HS-27A (cell line): ENCODE measurements at places on chromosomes 16 and 17.

- DNase-seq, result no peak
Observed at GRCh38 chr17:44637066-44637465, 19.2 kb upstream of the MEIOC start.

DNA sequence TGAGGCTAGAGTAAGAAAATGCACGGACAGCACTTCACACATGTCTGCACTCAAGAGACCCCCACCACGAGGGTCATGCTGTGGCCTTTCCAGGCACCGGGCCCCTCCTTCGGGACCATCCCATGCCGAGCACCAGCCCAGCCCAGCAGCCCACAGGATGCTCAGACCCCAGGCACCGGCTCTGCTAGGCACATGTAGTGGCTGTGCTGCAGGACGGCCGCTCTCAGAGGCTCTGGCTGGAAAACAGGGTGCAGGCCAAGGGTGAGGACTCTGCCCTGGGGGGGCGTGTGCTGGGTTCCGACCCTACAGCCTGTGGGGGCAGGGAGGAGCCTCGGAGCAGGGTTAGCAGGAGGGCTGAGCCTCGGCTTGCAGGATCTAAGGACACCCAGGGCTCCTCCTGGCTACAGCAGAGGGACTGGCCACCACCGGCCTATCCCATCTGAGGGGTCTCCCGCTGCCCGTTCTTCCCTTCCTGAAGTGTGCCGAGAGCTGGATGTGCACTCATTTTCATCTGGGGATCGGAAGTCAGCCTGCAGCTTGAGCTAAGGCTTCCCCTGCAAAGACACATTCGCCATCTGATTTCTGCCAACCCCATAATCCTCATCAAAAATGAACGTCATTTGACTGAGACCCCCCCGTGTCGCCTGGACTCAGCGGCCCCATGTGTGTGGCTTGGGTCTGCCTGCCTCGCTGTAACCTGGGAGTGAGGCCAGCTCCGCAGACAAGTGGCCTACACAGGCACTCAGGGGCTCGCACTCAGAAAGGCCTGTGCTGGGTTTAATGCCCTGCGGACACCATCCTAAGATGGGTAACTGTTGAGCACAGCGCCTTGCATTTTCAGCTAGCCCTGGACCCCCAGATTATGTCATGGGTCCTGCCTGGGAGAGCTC is 293.1 kb upstream of the FOXF1 start:
- no peak for DNase-seq

- no peak for DNase-seq
Observed at GRCh38 chr16:54977211-54977610, 46.5 kb downstream of the IRX5 start.

- DNase-seq, result peak; percentile 72
Observed at GRCh38 chr16:80027007-80027965, 426.7 kb upstream of the MAF start.

- DNase-seq, result peak; percentile 75
Observed at GRCh38 chr16:31138621-31139578, 3.4 kb upstream of the PRSS8 start.

- no peak for DNase-seq
Observed at GRCh38 chr17:50816771-50817751, 18.3 kb upstream of the WFIKKN2 start.

- DNase-seq, result no peak
Observed at GRCh38 chr16:23175651-23176050, 6.9 kb upstream of the SCNN1G start.

- no peak for DNase-seq
Observed at GRCh38 chr17:76281573-76282371, 16.6 kb downstream of the UBALD2 start.

DNA sequence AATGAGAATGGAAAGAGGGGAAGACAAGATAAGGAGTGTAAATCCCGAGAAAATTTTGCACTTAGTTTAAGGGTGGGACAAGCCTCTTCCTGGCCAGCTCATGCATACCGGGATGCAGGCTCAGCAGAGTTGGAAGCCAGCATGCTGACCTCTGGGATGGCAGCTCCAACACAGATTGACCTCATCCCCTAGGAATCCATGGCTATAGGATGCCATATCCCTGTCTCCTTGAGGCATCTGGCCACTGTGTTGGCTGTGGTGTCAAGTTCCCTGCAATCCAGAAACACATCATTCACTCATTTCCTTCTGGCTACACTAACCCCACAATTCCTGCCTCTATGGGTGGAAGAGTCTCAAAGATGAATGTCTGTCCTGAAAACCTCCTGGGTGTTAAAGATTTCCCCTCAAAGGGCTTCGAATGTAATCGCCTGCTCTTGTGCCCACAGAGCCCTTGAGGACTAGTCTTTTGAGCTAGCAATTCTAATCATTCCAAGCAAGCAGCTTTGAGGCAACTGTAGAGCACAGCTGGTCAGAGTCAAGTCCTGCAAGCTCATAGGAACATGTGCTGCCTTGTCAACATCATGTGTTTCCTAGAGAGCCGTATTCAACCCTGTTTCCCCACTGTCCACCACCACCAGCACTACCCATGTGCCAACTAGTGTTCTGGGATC is 141.4 kb downstream of the PMP22 start:
- peak; percentile 78 for DNase-seq

GRCh38 chr17:3282901-3283300 is 15.3 kb downstream of the OR3A1 start:
- no peak for DNase-seq

- DNase-seq, result no peak
Observed at GRCh38 chr16:58258326-58258725, 36.5 kb downstream of the PRSS54 start.

DNA sequence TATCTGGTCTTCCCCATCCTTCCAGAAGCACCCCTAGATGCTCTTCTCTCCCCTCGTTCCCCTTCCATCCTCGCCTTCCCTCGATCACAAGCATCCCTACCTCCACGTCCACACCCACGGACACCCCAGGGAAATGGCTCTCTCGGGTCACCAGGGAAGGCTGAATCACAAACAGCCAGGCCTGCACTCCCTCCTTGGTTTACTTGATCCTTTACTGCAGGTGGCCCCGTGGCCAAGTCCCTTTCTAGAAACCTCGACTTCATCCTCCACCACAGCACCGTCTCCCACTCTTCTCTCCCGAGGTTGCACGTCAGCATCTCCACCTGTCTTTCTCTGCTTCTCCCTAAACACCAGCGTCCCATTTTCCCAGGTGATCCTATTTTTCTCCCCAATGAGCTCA is 6.5 kb upstream of the RBFOX3 start:
- no peak for DNase-seq

DNA sequence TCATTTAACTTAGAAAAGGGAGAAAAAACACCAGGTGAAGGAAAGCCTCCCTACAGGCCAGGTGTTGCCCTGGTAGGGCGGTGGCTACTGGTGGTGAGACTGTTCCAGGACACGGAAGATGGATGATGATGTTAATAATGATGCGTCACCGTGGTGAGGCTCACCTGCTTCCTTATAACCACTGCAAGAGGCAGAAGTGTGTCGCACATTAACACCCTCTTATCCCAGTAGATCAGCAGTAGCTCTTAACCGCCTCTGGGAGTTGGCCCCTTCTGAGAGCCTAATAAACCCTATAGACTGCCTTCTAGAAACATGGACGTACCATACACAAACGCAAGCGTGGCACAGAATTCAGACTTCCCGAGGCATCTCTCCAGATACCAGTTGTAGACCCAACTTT is 7.8 kb downstream of the BFAR start:
- no peak for DNase-seq

DNA sequence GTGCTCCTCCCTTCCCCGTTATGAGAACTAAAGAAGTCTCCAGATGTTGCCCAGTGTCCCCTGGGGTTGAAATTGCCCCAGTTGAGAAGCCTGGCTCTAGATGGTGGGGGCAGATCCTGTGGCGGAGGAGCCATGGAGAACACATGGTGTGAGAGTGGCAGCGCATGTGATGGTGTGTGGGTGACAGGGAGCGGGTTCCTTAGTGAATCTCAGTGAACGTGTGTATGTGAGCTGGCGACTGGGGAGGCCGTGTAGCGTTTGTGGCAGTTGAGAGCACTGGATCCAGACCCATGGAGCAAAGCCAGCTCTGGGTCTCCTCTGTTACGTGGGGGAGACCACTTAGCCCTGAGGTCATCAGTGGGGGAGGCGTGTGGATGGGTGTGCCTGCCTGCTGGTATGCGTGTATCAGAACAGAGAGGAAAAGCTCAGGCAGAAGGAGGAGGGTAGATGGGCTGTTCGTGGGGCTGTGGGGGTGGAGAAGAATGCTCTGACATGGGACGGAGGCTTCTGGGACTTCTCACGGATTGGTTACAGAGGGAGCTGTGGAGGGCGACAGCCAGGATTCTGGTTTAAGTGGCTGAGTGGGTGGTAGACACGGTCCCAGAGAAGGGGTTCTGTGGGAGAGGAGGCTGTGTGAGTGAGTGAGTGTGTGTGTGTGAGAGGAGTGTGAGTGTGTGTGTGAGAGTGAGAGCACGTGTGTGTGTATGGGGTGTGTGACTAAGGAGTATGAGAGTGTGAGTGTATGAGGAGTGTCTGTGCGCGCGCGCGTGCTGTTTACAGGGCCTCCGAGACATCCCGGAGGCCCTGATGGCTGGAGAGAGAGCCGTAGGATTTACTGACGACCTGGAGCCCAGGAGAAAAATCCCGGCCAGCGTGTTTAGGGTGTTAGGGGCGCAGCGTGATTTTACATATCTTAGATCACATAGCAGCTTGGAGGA is 193.8 kb downstream of the SNX29 start:
- no peak for DNase-seq

DNA sequence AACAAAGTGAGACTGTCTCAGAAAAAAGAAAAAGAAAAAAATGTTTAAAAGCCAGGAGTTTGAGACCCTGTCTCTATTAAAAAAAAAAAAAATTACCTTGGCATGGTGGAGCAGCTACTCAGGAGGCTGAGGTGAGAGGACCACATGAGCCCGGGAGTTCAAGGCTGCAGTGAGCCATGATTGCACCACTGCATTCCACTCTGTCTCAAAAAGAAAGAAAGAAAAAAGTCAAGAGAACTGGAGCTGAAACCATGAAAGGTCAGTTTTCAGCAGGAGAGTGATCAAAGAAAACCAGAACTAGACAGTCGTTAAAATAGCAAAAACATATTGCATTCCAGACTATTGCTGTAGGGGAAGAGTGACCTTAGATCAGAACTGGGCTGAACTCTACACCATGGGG is 8.8 kb downstream of the QPRT start:
- DNase-seq, result no peak

- DNase-seq, result no peak
Observed at GRCh38 chr17:2058586-2059546, 4.0 kb downstream of the HIC1 start.

GRCh38 chr17:75240394-75241142 is 20.8 kb downstream of the GGA3 start:
- DNase-seq, result no peak

- DNase-seq, result no peak
Observed at GRCh38 chr17:81465910-81466309, 46.7 kb downstream of the ACTG1 start.

GRCh38 chr16:27483088-27483437 is 66.7 kb downstream of the GTF3C1 start:
- no peak for DNase-seq

- DNase-seq, result no peak
Observed at GRCh38 chr17:66268247-66268927, 34.0 kb upstream of the PRKCA start.

DNA sequence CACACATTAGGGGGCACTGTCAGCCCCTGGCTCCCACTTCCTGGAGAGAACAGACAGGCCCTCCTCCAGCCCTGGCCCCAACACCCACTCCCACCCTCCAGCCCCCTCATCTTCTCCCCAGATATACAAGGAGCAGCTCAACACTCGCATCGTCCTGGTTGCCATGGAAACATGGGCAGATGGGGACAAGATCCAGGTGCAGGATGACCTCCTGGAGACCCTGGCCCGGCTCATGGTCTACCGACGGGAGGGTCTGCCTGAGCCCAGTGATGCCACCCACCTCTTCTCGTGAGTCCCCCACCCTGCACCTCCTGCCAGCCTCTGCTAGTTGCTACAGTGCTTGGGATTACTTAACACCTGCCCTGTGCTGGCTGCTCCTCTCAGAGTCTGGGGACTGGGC is 14.4 kb downstream of the ADAM11 start:
- DNase-seq, result no peak

DNA sequence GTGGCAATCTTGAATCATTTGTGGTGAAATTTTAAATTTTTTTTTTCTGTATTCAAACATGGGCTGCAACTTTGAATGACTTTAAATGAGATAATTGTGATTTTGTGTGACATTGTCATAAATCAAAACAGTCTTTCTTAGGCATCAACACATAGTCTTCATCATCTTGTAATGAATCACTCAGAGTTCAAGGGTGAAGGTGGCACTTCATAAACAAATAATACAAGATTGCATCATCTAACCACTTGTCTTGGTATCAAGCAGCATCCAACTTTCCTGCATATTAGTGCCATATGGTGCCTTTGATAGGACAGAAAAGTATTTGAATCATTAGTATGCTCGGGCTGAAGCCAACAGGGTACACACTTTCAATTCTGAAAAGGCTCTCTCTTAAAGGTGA is 392.4 kb upstream of the GOT2 start:
- peak; percentile 40 for DNase-seq

DNA sequence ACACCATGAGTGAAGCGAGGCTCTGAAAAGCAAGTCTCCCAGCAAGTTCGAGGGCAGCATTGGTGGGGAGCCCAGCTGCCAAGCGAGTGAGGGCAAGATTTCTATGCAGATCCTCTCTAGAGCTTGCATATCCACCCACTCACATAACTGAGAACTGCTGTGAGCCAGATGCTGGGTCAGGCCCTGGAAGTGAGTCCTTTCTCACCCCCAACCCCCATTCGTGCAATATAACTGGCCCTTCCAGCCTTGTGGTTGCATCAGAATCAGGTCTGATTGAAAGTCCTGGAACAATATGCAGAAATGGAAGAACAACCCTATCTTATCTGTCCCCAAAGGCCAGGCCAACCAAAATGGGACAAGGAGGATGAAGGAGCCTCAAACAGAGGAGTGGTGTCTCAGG is 146.6 kb downstream of the IRX5 start:
- no peak for DNase-seq

DNA sequence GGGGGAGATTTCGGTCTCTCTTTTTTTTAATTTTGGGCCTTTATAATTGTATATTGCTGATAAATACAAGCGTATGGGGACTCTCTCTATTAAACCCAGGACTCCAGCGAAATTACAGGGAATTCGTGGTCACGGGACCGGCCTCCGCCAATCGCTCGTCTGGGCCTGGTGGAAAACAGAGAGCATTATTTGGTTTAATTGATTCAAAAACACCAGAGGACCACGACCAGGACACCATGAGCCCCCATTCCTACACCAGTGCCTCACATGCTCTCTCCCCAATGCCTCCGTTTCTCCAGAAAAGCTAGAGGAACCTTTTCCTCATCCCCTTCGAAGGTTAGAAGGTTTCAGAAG is at the start of gene HOXB2:
Gene HOXB2, minus strand, starts transcription at position 88 of the 354 bp plus-strand sequence. CDS start 198 bp downstream, outside the sequence.
- no peak for DNase-seq

- DNase-seq, result no peak
Observed at GRCh38 chr17:6948562-6948961, 47.3 kb upstream of the ALOX12 start.

- DNase-seq, result no peak
Observed at GRCh38 chr17:14209215-14209614, 27.4 kb downstream of the CDRT15 start.

DNA sequence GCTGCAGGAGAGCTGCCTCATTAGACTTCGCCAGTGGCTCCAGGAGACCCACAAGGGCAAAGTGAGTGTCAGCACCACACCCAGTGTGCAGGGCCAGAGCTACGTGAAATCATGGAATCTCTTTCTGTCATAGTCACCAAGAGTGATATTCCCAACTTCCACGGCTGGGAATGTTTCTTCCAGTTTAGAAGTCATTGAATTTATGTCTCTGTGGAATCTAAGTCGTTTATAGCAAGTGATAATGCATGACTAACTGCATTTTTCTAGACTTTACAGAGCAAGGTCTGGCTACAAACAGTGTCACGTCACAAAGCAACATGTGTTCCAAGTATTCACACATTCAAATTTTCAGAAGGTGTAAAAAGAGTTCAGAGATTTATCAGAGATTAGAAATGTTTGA is 55.5 kb downstream of the SEC14L1 start:
- DNase-seq, result no peak
